Memory B cell (primary cell): ENCODE measurements at places on chromosomes 2 and 18.

- DNase-seq, result peak; percentile 14
Observed at GRCh38 chr2:202035089-202035940, 1.7 kb downstream of the FZD7 start.

DNA sequence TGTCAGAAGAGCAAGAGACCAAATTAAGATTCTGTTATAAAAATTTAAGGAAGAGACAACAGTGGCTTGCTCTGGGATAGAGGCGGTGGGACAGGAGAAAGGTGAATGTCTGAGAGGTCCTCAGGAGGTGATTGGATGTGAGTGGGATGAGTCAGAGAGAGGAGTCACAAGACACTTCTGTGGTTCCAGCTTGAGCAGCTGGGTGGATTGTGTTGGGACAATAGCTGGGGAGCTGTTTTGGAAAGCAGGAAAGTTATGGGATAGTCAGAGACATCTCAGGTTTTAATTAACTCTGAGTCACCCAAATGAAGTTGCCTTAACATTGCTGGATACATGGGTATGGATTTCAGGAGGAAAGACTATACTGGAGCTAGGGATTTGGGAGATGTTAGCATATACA is 218.0 kb upstream of the TRIB2 start:
- no peak for DNase-seq

- DNase-seq, result no peak
Observed at GRCh38 chr2:43276962-43277391, 50.6 kb upstream of the ZFP36L2 start.

DNA sequence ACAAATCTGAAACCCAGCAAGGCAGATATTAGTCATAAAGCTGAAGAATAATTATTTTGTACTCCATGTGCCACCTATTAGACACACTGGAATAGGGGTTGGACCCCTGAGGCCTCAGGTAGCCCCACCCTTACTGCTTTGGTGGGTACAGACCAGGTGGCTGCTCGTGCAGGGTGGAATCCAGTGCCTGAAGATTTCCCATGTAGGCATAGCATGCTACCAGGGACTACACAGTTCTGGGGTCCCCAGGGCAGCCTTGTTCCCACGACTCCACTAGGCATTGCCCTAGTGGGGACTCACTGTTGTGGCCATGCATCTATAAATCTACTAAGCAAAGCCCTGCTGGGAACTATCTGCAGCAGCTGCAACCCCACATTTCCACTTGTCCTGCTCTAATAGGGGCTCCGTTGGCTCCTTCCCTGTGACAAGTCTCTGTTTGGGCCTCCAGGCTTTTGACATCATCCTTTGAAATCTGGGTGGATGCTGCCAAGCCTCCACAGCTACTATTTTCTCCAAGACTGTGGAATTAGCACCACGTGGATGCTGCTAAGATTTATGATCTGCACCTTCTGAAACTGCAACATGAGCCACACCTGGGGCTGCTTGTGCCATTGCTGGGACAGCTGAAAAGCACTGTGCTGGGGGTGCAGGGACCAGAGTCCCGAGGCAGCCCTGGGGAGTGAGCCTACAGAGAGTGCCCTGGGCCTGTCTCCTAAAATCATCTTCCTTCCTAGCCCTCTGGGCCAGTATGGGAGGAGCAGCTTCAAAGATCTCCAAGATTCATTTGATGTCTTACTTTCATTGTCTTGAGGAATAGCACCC is 303.8 kb downstream of the FSIP2 start:
- DNase-seq, result no peak

- no peak for DNase-seq
Observed at GRCh38 chr2:139790136-139790535, 1009.9 kb upstream of the NXPH2 start.

GRCh38 chr18:59959073-59959472 is 59.3 kb downstream of the PMAIP1 start:
- DNase-seq, result no peak

- no peak for DNase-seq
Observed at GRCh38 chr2:5562426-5562825, 129.8 kb upstream of the SOX11 start.

GRCh38 chr2:228377533-228377932 is 196.0 kb upstream of the SPHKAP start:
- DNase-seq, result no peak

DNA sequence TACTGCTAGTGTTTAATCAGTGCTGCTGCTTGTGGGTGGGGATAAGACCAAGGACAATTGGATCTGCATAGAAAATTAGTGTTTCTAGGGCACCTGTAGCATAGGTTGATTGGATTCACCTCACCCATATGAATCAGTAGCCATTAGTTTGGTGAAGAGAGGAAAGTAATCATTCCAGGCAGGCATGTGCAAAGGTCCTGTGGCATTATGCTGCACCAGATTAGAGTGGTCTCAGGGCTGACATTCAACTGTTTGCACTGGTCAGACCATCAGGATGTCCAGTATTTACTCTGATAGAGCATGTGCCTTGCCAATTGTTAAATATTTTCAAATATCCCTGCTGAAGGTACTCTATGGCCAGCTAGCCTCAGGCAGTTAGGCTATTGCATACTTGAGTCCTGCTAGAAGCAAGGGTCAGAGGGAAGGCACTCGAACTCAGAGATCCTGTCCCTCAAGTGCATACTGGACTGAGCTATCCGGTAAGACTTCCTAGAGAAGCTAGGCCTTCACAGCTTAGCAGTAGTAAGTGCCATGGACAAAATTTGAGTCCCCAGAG is 64.7 kb downstream of the SKA1 start:
- no peak for DNase-seq

DNA sequence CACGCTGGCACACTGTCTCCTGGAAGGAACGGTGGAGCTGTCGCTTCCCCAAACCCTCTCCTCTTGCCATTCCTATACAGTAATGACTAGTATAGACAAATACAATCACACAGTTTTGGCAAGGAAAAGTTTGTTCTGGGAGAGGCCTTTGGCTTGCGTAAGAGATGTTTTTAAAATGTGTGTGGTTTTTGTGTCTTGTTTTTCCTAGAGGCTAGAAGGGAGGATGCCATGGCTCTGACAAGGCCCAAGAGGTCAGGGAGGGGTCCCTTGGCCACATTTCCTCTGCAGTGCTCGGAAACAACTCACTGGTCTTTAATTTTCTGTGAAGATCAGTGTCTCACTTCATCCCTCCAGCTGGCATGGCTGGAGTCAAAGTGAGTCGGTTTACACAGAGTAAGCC is 195.9 kb downstream of the SH3RF3 start:
- no peak for DNase-seq

GRCh38 chr2:233015019-233015645 is 2.1 kb upstream of the NGEF start:
- no peak for DNase-seq

GRCh38 chr2:33287507-33288005 is 188.9 kb upstream of the RASGRP3 start:
- DNase-seq, result no peak

- DNase-seq, result peak; percentile 54
Observed at GRCh38 chr2:31219131-31219969, 2.0 kb upstream of the CAPN14 start.

DNA sequence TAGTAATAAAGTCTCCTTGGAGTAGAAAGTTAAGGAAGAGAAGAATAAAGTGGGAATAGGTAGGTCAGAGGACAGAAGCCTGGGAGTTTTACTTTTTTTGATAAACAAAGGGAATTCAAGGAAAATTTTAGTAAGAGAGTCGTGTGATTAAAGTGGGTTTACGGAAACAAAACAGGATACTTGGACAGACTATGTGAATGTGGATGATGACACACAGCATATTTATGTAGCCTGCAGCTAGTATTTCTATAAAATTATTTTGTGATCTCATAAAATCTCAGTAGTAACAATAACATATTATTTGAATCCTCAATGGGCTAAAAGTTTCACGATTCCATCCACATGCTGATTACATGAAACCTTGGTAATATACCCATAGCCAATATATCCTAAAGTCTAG is 450.7 kb upstream of the PIK3C3 start:
- no peak for DNase-seq

- no peak for DNase-seq
Observed at GRCh38 chr2:162114271-162114670, 37.8 kb downstream of the GCG start.

GRCh38 chr18:23814991-23815614 is 125.8 kb downstream of the LAMA3 start:
- no peak for DNase-seq

DNA sequence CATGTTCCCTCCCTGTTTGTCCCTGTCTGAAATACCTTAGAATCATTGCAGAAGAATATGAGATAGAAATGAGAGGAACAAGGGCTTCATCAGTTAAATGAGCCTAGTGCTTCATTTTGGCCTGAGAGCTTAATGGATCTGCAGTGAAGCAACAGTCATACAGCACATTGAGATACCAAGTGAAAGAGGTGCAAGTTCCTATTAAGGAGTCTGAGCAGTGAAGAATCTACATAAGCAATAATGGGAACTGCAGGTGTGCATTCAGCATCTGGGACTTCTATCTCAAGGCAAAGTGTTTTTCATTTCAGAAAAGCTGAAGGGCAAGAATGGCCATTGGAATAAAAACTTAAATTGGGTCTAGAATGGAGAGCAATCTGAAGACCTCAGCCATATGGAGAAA is 323.2 kb upstream of the SLC39A10 start:
- DNase-seq, result no peak

- DNase-seq, result no peak
Observed at GRCh38 chr18:52340406-52341102, 557 bp downstream of the DCC start.
